ENCODE measurements at places on chromosomes 7 and 10.

- DNase-seq, result peak; percentile 14
These were observed 163.4 kb downstream of the RAPGEF5 start for GRCh38 chr7:22193450-22193983.

GRCh38 chr10:114075093-114075492 is 31.4 kb downstream of the ADRB1 start:
- DNase-seq, result no peak

DNA sequence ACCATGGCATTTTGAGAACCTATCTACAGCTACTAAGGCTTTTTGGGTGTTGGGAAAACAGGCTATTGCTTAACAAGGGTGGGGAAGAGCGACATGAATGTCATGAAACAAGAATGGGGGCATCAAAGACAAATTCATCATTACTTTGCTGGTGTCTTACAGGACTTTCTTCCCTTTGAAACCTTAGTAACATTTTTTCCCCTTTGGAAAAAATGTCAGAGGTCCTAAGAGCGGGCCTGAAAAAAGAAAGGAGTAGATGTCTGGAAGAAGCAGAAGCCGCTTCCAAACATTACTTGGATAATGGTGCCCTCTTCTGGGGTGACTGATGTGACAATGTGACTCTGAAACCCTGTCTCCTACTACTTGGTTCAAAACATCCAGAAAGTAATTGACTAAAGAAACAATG is 3.8 kb upstream of the DDX50 start:
- no peak for DNase-seq

- no peak for DNase-seq
These were observed 282.2 kb downstream of the PHTF2 start for GRCh38 chr7:78080811-78081210.

DNA sequence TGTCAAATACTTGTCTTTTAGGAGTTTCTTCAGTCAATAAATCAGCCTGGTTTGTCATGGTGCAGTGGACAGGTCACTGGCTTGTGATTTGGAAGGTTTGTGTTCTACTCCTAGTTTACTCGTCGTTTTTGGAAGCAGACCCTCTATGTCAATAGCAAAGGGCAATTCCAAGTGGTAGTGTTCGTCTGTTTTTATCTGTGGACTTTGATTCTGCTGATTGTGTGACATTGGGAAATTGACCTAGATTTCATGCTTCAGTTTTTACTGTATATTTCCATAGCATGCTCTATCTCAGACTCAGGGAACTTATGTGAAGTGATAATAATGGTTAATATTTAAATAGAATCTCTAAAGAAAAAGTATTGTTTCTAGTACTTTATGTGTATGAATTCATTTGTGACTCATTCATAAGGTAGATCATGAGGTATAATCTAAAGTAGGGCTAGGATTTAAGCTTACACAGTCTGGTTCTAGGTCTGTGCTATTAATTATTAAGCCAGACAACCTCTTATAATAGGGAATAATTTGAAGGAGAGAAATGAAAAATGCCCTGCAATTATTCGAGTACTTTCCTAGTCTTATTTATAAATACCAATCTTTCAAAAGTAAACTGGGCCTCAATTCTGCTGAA is 198.1 kb downstream of the REEP3 start:
- no peak for DNase-seq

GRCh38 chr10:132400547-132401151 is 3.6 kb downstream of the PWWP2B start:
- DNase-seq, result no peak

DNA sequence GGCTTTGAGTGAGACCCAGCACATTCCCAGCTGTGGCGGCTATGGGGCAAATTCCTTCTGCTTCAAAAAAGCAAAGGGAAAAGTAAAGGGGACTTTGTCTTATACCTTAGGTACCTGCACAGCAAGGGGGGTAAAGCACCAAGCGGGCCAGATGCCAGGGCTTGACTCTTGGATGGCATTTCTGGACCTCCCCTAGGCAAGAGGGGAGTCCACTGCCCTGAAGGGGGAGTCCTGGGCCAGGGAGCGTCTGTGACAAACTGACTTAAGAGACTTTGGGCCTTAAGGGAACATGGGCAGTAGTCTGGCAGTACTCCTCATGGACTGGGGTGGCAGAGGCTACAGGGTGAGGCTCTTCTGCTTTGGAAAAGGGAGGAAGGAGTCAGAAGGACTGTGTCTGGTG is 16.1 kb upstream of the FOXI2 start:
- no peak for DNase-seq

GRCh38 chr7:17406738-17407137 is 108.3 kb downstream of the AHR start:
- DNase-seq, result no peak

DNA sequence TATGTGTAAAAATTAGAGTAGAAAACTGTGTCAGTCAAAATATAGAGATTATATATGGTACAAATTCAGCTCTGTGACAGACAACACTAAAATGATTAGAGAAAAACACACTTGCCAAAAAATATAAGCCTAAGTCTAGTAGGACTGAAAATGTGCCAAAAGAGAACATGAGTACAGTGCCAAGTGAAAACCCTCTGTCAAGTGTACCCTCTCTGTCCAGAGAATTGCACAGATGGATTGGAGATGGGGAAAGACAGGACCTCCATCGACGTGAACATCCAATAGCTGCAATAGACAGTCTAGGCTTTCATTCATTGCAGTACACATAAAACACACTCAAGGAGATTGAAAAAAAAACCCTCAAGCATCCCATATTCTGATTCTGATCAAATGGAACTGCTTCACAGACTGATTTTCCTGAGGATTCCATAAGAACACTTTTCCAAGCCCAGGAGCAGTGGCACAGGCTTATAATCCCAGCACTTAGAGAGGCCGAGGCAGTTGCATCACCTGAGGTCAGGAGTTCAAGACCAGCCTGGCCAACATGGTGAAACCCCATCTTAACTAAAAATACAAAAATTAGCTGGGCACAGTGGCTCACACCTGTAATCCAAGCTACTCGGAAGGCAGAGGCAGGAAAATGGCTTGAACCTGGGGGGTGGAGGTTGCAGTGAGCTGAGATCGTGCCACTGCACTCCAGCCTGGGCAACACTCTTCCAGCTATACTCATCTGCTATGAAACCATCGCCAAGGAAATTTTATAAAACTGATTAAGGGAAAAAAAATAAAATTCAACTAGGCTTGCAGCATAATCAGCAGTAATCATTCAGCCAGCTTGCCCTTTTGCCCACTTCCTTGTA is 110.0 kb upstream of the TRIM24 start:
- no peak for DNase-seq

DNA sequence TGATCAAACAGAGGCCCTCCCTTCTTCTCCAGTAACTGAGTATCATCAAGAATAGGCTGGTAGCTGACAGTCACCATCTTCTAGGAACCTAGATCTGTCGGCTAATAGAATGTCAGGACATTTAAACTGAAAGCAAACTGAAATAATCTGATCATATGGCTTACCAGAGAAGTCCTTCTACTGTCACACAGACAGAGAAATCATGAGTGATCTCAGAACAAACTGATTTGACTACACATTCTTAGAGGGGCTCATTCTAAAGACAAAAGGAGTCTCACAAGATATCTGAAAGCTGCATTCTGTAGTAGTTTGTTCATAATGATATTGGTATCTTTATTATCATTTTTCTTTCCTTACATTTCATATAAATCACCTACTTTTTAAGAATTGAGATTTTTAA is 130.9 kb upstream of the ADCY1 start:
- DNase-seq, result no peak

GRCh38 chr7:54824655-54825054 is 65.6 kb upstream of the SEC61G start:
- DNase-seq, result no peak

DNA sequence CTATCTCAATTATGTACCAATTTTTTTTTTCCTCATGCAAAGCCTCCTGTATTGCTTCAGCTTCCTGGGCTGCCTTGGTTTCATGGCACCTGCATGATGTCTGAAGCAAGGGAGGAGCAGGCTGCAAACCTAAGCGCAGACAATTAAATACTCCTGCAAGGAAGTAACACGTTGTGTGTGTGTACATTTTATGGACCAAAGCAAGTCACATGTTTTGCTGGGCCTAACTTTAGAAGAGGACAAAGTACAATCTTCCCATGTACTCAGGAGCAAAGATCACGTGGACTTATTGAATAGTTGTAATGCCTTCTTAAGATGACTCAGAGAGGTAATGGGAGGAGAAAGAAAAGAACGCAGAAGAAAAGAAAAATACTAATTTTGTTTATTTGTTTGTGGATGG is 944.0 kb upstream of the C7orf33 start:
- no peak for DNase-seq

DNA sequence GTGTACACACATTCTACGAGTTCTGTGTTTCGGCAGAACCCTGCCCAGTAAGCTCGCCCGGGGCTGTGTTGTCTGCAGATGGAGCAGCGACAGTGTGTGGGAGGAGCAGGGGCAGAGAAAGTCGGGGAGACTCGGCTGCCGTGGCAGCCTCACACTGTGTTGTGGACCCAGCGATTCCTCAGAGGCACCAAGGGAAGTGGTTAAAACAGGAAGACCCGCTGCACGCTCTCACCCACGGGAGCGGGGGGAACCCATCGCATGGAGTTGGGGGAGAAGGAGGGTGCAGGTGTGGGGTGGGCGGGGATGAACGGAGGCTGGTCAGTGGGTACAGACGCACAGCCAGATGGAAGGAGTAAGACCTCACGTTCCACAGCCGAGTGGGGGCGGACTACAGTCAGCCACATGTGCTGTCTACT is 250.2 kb downstream of the ELFN1 start:
- DNase-seq, result no peak

GRCh38 chr10:47449102-47449978 is 34.6 kb downstream of the ANXA8 start:
- no peak for DNase-seq

GRCh38 chr7:130442601-130443000 is 1.8 kb upstream of the CEP41 start:
- no peak for DNase-seq

- DNase-seq, result peak; percentile 82
These were observed 106.0 kb downstream of the CUBN start for GRCh38 chr10:17023386-17024298.

DNA sequence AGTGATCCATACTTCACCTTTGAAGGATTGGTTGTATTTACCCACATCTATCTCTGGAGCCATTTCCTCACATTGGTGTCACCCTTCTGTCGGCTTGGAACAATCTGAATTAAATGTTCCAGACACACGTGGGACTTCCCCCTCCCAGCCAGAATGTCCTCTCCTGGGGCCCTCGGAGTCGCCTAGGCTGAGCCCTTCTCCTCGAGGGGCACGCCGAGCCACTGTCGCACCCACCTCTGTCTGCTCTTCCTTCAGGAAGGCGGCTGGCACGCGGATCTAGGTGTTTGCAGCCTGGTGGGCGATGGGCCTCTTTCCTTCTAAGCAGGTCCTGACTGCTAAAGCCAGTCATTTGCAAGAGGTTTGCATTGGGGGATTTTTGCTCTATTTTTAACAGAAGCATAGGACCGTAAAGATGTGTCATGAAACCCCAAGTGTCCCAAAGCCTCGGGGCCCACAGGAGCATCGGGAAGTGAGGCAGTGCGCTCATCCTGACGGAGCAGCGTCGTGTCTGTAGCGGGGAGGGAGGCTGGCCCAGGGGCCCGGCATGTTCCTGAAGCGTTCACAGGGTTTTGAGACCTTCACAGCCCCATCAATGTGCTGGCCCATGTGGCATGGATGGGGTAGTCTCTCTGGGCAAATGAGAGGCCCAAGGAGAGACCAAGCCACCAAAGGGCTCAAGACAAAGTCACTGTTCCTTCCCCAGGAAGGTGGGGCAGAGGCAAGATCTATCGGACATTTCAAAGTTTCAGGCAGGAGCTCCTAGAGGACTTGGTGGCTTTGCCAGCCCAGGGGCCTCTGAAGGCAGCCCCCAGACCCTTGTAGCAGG is 86.7 kb downstream of the RGS10 start:
- DNase-seq, result no peak

DNA sequence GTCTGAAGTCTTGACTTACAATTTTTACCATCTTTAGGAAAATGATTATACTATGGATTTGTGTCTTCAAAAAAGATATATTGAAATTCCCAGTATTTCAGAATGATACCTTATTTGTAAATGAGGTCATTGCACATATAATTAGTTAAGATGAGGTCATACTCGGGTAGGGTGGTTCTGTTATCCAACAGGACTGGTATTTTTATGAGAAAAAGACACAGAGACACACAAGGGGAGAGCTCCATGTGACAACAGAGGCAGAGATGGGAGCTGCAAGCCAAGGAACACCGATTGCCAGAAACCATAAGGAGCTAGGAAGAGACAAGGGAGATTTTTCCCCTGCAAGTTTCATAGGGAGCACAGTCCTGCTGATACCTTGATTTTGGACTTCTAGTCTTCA is 356.9 kb downstream of the ARL4A start:
- DNase-seq, result no peak

GRCh38 chr7:71645836-71646235 is 513.9 kb downstream of the GALNT17 start:
- no peak for DNase-seq

GRCh38 chr7:151920488-151920887 is 35.8 kb upstream of the GALNTL5 start:
- no peak for DNase-seq

DNA sequence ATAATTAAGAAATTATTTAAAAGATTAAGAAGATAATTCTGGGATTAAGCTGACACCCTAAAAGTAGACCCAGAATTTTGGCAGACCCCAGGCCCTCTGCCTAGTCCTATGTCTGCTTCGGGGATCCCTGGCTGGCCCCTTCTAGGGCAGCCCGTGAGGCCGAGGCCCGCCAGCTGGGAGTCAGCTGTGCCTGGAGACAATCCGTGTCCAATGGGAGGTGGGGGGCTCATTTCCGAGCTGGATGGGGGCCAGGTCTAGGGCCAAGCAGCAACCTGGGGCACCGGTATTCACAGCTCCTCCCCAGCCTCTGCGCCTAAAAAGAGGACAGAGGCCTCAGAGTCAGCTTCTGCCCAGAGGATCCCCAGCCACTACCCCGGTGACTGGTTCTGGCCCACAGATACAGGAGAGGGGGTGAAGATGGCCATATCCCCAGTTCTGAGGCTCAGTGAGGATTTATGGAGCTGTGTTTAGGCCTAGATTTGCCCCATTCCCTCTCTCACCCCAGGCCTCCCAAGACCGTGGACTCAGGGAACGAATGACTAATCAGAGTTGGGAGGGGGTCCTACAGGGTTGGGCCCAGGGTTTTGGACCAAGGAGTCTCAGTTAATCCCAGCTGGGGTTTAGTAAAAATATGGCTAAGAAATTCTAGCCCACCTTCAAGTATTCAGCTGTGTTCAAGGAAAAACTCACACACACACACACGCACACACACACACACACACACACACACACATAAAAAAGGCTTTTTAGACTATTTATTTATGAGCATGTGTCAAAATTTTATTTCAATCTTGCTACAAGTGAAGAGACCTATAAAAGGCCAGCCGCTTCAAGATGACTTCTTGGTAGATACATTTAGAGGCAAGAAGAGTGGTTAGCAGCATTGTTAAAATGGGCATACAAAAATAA is 37.4 kb upstream of the LBX1 start:
- no peak for DNase-seq
